ENCODE measurements at places on chromosomes 6 and 20.

GRCh38 chr20:35271904-35272303, 6.0 kb downstream of the MMP24OS start:
- no peak for DNase-seq

GRCh38 chr6:124967444-124967843, 5.2 kb downstream of the RNF217 start:
- DNase-seq, result no peak

- no peak for DNase-seq
Measured at GRCh38 chr6:300026-300425, 7.7 kb downstream of the DUSP22 start.

GRCh38 chr6:159427771-159428170, 258.6 kb downstream of the FNDC1 start:
- no peak for DNase-seq

GRCh38 chr6:151847064-151847463, 39.6 kb downstream of the ESR1 start:
- DNase-seq, result no peak

GRCh38 chr20:15842872-15843271, 730.4 kb downstream of the KIF16B start:
- no peak for DNase-seq

- no peak for DNase-seq
Measured at GRCh38 chr6:54646069-54646950, 200.3 kb upstream of the FAM83B start.

GRCh38 chr6:88163616-88164015, 2.5 kb downstream of the CNR1 start:
- no peak for DNase-seq

DNA sequence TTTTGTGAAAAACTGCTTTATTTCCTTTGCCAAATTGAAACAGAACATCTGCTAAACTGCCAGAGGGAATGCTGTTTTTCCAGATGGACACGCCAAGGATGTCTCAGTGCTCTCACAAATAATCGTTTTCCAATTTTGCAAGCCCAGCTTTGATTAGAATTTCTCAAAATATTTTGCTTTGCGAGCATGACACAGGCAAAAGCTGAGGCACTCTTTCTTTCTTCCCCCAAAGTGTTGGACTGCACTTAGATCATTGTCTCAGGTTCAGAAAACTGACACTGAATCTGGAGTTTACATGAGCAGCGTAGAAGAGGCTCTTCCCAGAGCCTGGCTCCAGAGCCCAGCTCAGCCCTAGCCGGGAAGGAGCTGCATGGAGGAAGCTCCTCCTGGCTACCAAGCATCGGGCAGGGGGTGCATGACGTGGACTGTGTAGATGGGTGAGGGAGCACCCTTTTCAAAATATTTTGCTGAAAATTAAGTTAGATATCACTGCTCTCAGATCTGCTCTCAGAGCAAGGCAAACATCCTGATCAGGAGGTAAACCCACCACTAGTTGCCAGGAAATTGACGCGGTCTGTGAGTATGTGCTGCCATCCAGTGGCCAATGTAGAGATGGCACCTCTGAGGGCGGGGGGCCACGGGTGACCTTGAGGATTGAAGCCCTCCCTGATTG, 107.5 kb downstream of the SLC22A3 start:
- no peak for DNase-seq

GRCh38 chr6:130900913-130901312, 73.7 kb downstream of the SMLR1 start:
- DNase-seq, result no peak

- no peak for DNase-seq
Measured at GRCh38 chr20:19129976-19130612, 82.3 kb upstream of the SLC24A3 start.

GRCh38 chr6:118574051-118574865, 26.2 kb downstream of the PLN start:
- DNase-seq, result no peak

- no peak for DNase-seq
Measured at GRCh38 chr20:50029697-50030461, 47.1 kb downstream of the SNAI1 start.

All from GF-D8 (cell line).